ENCODE measurements at places on chromosomes 2 and 18.

- DNase-seq = no peak
Measured at GRCh38 chr2:237191714-237192081, 106.0 kb downstream of the COPS8 start.

DNA sequence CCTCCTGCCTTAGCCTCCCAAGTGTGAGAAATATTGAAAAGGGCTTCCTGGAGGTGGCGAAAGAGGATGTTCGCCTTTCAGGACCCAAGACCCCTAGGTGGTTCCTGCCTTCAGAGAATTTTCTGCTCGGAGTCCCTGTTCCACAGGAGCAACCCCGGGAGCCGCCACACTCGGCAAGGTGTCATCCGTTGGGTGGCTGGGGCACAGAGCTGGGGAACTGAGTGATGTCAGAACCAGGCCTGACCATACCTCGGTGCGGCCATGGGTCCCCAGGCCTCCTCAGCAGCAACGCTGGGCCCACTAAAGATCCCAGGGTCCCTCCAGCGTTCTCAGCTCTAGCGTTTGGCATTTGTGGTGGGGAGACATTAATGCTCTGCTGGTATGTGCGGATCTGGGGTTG, 23.7 kb upstream of the TAF1B start:
- DNase-seq = no peak

GRCh38 chr2:238511614-238511950, 84.9 kb downstream of the ASB1 start:
- DNase-seq = no peak

DNA sequence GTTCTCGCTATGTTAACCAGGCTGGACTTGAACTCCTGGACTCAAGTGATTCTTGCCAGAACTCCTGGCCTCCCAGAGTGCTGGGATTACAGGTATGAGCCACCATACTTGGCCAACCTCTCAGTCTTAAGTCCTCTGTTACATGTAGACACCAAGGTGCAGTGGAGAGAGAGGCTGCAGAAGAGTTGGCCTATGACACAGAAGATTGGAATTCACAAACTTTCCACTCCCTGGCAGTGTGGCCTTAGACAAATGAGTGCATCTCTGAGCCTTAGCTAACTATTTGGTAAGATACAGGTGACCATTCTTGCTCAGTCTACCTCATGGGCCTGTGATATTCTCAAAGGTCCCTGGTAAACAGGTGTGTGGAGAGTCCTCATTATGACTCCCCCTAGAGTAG, 159.7 kb downstream of the MYCN start:
- DNase-seq = no peak

DNA sequence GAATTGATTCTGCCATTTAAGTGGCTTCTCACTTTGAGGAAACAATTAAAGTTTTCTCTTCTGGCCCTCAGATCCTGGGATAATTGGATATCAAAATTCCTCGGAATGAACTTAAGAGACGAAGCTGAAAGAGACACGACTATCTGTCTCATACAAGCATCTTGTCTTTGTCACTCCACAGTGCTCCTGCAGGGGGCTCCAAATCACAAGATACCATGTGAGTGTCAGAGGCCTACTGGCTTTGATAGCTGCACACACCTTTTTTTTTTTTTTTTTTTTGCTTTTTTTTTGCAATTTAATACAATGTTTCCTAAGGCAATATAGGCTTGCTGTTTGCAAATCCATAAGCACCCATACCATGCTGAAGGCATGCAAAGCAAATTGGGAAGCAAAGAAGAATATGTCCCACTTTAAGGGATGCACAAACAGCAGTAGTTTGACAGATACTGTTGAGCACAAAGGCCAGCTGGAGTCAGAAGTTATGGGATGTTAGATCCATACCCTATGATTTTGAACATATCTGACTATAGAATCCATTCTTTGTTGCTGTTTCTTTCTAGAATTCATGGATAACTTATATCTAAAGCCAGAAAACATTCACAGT, 109.0 kb upstream of the CBLN2 start:
- peak; percentile 67 for DNase-seq

DNA sequence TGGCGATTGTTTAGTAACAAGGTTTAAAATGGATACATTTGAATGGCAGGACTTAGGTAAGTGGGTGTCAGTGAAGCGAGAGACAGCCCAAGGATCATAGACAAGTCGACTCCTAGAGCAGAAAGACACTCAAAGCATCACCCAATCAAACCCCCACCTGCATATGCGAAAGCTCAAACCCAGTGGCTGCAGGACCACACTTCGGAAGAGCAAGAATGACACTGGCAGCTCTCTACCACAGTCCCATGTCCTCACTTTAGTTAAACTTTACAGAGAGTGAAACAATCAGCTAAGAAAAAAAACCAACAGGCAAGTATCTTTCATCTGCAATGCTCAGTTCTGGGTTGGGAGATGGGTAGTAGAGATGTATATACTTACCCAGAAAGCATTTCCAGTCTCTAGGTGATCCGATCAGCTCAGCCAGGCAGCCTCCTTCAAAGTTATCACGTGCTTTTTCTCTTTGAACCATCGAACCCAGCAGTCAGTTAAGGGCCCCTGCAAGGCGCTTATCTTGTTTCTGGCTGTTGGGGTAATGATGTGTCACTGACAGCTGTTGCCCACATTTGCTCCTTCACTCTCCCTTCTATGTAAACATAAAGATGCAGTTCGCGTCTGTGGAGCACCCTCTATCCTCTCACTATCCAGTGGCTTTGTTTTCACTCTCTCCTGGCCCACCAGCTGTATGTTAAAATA, 357.5 kb upstream of the ID2 start:
- DNase-seq = no peak

GRCh38 chr2:46365913-46366667, 68.9 kb downstream of the EPAS1 start:
- no peak for DNase-seq

DNA sequence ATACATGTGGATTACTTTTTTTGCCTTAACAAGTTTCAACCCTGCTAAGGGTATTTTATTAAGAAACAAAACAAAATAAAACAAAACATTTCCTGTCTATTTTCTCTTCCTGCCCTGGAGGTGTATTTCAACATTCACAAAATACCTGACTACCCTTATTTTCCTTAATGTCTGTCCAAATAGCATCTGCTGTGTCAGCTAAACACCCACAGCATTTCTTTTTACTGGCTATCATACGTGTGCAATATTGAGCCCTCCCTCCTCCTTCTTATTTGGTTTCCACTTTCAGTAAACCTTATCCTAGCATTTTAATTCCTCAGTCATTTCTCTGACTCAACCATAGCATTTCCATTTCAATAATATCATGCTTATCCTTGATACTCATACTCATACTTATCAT, 1420.0 kb upstream of the ZEB2 start:
- DNase-seq = no peak

DNA sequence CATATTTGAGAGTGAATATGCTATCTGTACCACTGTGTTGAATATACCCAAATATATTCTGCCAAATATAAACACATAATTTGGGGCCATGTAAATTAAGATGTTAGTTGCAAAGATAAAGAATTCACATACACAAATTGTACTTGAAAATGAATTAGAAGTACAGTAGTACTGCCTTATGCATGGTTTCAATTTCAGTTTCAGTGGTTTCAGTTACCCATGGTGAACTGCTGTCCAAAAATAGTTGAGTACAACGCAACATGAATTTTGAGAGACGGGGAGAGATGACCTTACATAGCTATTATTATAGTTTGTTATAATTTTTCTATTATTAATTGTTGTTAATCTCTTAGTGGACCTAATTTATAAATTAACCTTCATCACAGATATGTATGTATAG, 1313.0 kb upstream of the FAM98A start:
- no peak for DNase-seq

- DNase-seq = no peak
Measured at GRCh38 chr2:133415210-133415876, 152.9 kb downstream of the NCKAP5 start.

- no peak for DNase-seq
Measured at GRCh38 chr2:175842996-175843395, 159.1 kb downstream of the LNPK start.

GRCh38 chr2:241372361-241372992, 16.4 kb downstream of the FARP2 start:
- DNase-seq = no peak

- no peak for DNase-seq
Measured at GRCh38 chr2:1132328-1132969, 181.8 kb downstream of the SNTG2 start.

GRCh38 chr2:232502911-232503808, 15.5 kb upstream of the ECEL1 start:
- peak; percentile 84 for DNase-seq

DNA sequence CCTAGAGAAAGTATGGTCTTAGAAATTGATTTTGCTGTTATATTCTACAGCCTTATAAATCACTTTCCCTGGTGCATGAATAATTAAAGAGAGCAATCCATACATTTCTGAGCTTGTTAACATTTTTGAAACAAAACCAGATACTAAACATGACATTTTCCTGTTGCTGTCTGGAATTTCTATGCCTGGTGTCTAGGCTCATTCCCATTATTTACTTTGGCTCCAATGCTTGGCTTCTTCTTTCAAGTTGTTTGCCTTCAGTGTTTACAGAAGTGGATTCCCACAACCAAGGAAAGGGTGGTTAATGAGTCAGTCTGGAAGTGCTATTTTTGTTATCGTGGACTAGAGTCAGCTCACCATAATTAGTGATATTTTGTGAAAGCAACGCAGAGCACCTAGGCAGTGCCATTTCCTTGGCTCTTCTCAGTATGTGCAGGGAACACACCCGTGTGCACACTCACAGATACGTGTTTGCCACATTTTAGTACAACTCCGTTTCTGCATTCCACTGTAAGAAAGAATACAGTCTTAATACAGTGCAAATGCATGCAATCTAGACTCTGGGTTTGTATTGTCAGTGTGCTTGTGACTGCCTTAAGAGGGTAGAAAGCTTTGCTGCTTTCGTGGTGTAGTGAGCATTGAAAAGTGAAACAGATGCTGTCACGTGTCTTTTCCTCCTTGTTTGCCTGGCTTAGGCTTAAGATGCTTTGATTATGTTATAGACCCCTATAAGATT, 185.0 kb upstream of the RASGRP3 start:
- no peak for DNase-seq

- DNase-seq = no peak
Measured at GRCh38 chr2:136443661-136444060, 321.7 kb upstream of the THSD7B start.

- DNase-seq = no peak
Measured at GRCh38 chr2:195572895-195573683, 83.9 kb upstream of the SLC39A10 start.

GRCh38 chr2:60379684-60380083, 173.8 kb downstream of the BCL11A start:
- no peak for DNase-seq

Data from neural progenitor cell (in vitro differentiated cells).